ENCODE measurements at places on chromosomes 11 and 22.

DNA sequence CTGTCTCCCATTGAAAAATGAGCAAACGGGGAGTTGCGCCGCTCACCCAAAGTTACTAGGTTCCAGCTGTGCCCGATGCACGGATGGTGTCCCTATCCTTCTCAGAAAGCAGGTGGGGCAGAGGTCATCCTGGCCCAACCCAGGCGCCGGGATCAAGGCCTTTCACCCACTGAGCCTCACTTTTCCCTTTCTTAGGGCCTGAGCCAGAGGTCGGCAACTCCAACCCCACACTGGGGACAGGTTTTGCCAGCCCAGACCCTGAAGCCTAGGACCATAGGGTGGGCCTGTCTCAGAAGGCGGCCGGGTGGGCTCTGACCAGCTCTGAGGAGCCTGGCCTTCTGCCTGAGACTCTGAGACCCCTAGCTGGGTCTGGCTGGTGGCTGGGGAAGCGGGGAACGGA, 6.3 kb downstream of the IGSF9B start:
- DNase-seq = no peak

DNA sequence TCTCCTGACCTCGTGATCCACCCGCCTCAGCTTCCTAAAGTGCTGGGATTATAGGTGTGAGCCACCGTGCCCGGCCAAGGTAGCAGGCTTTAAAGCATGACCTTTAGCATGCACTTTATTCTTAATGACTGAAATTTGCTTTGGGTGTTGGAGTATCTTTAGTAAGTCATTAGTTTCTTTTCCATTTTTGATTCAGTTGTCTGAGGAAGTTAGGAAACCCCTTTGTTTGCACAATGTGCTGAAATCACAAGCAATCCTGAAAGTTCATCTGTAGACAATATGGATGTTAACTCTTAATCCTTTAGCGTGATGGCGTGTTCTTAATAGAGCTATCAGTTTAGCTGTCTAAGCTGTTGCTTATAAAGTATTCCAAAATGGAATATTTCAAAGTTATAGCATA, 16.8 kb downstream of the SDHD start:
- no peak for DNase-seq

- no peak for DNase-seq
Measured at GRCh38 chr11:82992223-82992622, 79.5 kb downstream of the RAB30 start.

- DNase-seq = no peak
Measured at GRCh38 chr22:48632646-48633246, 1194.9 kb downstream of the BRD1 start.

DNA sequence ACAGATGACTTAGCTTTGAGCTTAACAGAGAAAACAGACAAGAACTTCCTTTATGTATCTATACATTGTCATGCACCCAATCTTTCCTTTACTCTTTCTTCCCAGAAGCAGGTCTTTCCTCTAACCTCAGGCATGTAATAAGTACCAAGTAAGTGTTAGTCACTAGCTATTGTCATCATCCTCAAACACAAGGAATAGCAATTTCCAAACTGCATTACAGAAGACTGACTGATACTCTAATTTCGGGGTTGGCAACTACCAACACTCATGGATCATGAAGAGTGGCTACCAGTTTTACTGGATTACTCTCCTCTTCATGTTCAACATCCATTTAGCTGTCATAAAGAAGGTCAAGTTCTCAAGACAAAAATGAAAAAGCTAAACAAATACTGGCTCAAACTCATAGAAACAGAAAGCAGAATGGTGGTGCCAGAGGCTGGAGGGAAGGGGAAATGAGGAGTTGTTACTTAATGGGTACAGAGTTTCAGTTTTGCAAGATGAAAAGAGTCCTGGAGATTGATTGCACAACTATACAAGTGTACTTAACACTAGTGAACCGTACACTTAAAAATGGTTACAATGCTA, 111.6 kb downstream of the SIK3 start:
- no peak for DNase-seq

- no peak for DNase-seq
Measured at GRCh38 chr22:27318516-27318915, 483.0 kb downstream of the MN1 start.

- DNase-seq = no peak
Measured at GRCh38 chr22:31828739-31829138, 74.9 kb downstream of the DEPDC5 start.

GRCh38 chr11:107741044-107741823, 29.4 kb upstream of the SLN start:
- no peak for DNase-seq

DNA sequence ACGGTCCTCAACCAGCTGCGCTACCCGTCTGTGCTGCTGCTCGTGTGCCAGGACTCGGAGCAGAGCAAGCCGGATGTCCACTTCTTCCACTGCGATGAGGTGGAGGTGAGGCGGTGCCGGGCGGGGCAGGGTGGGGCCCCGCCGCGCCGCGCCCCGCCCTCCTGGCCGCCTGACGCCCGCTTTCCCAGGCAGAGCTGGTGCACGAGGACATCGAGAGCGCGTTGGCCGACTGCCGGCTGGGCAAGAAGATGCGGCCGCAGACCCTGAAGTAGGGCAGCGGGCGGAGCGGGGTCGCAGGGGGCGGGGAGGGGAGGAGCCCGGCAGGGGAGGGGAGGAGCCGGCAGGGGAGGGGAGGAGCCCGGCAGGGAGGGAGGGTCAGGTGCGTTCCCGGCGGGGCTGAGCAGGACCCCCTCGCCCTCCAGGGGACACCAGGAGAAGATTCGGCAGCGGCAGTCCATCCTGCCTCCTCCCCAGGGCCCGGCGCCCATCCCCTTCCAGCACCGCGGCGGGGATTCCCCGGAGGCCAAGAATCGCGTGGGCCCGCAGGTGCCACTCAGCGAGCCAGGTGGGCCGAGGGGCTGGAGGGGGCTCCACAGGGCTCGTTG, 14.7 kb downstream of the EPS8L2 start:
- DNase-seq = no peak

- DNase-seq = no peak
Measured at GRCh38 chr11:72254299-72254993, 10.5 kb upstream of the PHOX2A start.

DNA sequence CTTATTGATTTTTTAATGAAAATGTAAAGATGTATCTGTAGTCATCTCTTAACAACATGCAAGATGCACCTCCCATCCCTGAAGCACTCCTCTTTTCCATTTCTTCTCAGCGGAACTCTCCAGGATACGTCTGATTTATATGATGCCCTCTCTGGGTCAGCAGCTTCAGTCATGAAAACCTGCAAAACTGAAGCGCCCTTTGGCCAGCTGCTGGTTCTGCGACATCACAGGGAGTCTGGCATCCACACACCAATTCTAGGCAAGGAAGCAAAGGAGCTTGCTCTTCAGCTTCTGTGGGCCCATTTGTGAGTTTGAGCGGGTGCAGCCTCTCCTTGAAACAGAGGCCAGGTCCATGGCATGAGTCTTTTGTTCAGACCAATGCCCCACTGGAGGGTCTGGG, 1253.3 kb downstream of the TBC1D22A start:
- no peak for DNase-seq

DNA sequence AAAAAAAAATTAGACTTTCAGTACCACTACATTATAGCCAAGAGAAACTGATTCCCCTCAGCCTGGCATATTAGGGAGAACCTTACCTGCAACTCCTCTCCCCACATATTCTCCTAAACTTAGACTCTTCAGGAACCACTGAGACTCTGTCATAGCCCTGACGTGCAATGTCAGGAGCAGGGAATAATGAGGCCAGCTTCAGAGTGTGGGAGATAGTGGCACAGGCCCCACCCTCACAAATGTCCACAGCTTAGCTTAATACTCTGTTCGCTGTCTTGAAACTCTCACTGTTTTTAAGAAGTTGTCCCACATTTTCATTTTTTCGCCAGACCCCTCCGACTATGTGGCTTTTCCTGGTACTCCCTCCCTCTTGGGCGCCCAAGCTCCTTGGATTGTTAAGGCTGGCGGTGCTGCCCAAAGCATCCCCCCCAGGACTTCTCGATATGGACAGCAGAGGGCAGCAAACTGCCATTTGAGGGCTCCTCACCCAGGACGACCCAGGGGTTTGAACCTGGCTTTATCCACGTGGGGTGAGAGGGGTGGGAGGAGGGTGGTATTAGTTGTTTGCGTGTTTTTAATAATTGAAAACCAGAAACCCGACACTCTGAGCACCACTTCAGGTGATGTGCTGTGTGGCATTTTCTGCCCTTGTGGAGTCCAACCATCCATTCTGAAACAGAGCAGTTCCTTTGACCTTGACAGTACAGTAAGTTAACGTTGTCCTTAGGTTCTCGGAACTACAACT, 45.2 kb upstream of the RASSF10 start:
- peak; percentile 30 for DNase-seq

Data from activated CD8-positive, alpha-beta memory T cell treated with anti-CD3 and anti-CD28 coated beads for 1 hour (primary cell).